ENCODE measurements at places on chromosomes 12 and 14.

DNA sequence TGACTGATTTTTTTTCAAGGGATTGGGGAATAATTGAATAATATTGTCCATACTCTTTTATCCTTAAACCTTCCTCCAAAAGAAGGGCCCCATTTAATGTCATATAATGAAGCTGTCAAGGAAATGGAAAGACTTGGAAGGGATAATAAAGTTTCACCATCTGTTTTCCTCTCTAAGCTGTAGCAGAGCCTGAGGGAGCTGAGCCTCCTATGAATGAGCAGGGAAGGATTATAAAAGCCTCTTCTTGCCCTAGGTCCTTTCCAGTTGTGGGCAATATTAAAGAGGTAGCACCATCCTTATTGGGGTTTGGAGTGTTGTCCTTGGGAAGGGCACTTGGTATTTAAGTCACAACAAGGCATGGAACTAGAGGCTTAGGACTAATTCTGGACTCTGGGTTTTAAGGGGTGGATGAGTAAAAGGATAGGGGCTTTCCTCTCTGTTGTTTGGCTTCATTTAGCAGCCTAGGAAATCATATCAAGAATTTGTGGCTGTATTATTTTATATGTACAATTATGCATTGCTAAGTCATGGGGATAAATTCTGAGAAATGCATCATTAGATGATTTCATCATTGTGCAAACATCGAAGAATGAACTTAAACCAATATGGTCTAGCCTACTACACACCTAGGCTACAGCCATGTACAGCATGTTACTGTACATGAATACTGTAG lies 408.5 kb upstream of the DCN start:
- no peak for DNase-seq

DNA sequence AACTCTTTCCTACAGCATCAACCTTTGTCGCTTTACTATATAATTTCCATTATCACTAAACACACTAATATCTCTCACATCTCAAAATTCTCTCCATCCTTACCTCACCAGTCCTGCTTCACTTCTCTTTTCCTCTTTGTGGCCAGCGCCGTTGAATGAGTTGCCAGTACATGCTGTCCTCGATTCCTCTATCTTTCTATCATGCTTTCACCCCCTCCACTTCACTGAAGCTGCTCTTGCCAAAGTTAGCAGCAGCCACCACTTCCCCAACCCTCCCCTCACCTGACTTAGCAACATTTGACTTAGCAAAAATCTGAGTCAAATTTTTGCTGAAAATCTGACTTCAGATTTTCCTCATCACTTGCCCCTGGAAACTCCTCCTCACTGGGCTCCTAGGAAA lies 210.4 kb downstream of the ANO6 start:
- no peak for DNase-seq

GRCh38 chr14:31419179-31419966 lies 977 bp downstream of the HEATR5A start:
- DNase-seq = no peak

- DNase-seq = no peak
These were observed 52.4 kb upstream of the FICD start for GRCh38 chr12:108462686-108463085.

GRCh38 chr14:31387091-31387490 lies 33.3 kb downstream of the HEATR5A start:
- no peak for DNase-seq

DNA sequence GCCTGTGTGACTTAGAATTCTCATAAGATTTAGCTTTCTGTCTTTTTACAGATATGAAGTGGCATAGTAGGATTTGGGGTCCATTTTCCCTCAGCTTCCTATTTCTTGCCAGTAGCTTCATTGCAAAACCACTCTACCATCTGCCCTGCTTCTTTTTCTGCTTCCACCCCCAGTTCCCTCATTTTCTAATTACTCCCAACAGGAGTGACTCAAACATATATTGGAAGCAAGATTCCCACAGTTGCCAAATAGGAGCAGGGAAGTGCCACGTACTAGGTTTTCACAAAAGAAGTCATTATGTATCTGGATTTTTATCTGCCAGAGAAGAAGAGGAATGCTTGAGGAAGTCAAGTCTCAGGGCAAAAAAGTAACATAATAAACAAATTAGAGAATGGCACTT lies 64.1 kb downstream of the ANO4 start:
- no peak for DNase-seq

DNA sequence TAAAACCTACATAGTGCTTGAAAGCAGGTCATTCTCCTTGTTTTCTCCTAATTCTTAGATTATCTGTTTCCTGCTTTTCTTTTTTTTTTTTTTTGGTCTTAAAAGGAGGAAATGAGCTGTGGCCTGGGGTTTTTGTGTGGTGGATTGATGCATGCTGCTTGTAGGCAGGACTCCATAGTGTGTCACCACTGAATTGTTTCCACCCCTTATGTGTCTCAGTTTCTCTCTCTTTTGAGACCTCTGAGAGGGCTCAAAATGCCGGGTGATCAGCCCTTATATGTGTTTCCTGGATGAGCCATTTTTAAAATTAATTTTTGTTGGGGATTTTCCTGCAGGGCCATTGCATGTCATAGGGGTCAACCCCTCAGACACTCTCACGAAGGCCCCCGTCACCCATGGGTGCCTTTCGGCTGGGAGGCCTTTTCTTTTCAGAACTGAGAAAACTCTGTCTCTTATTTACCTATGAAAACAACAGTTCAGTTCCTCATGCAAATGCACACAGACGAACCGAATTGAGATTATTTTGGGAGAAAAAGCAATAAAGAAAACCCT lies 32.0 kb upstream of the LRRK2 start:
- no peak for DNase-seq

DNA sequence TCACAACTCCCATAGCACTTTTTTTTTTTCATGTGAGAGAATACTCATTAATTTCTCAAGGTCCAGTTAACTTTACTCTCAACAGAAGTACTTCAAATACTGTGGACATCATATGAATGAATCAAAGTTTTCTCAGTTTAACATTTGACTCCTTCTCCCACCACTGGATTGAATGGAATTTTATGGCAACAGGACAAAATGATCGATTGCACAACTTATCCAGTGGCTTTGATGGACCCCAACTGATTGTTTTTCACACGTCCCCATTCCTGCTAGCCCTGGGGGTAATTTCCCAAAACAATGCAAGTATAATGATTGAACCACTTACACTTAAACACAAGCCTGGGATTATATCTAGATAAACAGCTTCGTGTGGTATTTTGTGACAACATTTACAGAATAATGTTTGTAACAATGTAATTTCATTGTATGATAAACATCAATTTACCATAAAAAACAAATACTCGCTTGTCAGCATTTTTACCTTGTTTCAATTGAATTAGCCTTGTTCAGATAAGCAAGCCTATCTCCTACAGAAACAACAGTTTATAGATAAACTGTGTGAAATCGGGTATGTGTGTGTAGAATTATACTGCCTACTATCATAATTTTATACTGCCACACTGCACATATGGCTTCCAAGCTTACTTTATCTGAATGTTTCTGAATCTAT lies 60.9 kb downstream of the SOX5 start:
- DNase-seq = no peak

- DNase-seq = no peak
These were observed 525 bp downstream of the ATP5F1B start for GRCh38 chr12:56645201-56645716.

DNA sequence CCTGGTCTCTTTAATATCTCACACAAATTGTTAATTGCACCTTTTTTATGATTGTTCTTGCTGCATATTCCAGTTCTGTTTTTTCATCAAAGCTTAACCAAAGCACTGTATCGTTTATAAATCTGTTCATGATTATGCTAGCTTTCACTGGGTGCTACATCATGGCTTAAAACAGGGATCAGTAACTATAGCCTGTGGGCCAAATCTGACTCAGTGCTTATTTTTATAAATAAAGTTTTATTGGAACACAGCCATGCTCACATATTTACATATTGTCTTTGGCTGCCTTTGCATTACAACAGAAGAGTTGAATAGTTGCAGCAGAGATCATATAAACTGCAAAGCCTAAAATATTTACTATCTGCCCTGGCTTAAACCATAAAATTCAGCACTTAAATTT lies 183.4 kb upstream of the NRXN3 start:
- DNase-seq = no peak

DNA sequence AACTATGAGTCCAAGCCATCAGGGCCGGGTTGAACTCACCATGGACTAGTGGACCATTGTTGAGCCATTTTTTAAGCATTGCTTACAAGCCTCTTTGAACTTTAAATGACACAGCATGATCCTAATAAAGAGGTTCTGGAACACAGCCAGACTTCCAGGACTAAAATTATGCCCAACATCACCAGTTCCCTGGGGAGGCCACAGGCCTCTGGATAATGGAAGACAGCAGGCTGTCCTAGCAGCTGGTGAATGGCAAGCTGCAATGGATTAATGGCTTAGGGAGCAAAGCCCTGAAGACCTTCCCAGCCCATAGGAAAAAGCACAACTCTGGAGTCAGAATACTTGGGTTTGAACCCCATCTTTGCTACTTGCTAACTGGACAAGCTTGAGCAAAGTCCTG lies 71.3 kb downstream of the FLRT2 start:
- DNase-seq = no peak

DNA sequence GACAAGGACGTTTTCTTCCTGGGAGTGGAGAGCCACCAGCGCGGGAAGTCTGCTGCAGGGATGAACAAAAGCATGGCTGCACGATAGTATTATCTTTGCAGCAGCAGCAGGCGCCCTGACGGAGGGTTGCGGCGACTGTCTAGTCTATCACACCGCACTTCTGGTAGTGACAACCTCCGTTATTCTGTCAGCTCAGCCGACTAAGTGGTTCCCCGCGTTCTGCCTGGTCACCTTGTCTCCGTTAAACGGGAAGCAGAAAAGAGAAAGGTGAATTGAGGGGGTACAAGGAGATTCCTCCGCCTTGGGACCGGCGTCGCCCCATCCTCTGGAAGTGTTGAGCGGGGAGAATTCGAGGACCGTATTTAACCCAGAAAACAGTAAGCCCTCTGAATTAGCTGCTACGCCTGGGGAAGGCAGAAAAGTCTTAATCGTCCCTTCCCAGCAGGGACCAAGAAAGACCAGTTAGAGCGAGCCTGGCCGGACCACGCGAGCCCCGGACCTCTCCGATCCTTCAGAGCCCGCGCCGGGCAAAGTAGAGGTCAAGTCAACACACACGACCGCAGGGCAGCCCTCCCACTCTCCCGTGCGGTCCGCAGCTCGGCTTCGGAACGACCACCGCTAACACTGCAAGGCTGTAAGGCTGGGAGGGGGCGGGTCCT lies 536 bp upstream of the DAAM1 start:
- peak; percentile 7 for DNase-seq

- no peak for DNase-seq
These were observed 79.5 kb downstream of the DAAM1 start for GRCh38 chr14:59268011-59268410.

GRCh38 chr12:117098361-117099217 lies 627 bp downstream of the TESC start:
- DNase-seq = peak; percentile 14

- no peak for DNase-seq
These were observed 80.2 kb downstream of the PELI2 start for GRCh38 chr14:56198438-56198837.

- no peak for DNase-seq
These were observed 52.5 kb downstream of the C12orf75 start for GRCh38 chr12:105382771-105383622.

DNA sequence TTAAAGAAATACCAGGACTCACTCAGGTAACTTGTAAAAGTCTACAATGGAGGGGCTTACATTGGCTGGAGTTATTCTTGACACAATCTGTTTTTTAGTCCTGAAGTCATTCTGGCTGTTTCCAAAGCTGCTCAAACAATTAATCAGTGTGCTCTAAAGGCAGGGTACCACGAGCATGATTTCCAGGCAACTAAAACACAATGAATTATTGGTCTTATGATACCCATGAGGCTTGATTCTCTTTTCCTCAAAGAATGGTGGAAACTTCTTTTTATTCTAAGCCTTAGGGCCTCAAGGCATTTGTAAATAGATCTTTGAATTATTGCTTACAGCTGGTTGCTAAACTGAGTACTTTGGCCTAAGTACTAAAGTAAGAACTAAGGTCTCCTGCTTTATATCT lies 199.8 kb upstream of the PDZRN4 start:
- DNase-seq = no peak

GRCh38 chr12:130375296-130376287 lies 37.9 kb downstream of the PIWIL1 start:
- no peak for DNase-seq

GRCh38 chr12:46267825-46268582 lies 839 bp downstream of the SLC38A1 start:
- DNase-seq = peak; percentile 38

DNA sequence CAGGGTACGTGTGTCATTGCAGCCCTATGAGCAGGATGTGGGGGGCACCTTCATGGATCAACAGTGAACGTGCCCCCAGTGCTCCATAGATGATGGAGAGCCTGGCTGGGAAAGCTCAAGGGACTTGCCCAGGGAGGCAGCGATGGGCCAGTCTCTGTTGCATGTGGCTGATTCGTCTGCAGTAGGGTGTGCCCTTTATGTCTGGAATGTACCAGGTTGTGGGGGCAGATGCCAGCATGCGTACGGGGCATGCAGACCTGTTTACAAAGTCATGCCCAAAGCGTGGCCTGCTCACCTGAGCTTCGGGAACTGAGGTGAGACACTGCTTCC lies 72.3 kb downstream of the TESC start:
- DNase-seq = no peak

DNA sequence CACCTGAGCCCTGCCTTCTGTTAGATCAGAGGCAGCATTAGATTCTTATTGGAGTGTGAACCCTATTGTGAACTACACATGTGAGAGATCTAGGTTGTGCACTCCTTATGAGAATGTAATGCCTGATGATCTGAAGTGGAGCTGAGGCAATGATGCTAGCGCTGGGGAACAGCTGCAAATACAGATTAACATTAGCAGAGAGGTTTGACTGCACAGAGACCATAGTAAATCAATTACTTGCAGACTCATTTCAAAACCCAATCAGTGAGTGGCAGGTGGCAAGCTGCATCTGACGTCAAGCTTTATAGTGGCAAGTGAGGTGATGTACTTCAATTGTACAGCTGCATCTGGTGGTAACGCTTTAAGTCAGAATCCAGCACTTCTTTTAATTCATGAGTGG lies 141.6 kb downstream of the GPHN start:
- DNase-seq = no peak

DNA sequence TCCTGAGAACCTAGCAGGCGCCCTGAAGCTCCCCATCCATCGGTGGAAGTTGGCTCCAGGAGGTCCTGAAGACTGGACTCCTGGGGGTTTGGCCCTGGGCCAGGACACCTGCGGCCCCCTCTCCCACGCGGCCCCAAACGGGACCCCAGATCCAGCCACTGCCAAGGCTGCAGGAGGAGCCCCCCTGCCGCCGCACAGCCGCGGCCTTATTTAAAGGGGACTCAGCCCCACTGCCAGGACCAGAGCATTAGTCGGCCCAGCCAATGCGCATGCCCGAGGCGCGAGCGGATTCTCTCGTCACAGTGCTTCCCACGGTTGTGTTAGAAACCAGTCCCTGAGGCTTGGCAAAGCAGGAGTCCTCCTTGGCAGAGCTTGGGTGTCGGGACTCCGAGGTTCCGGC lies 775.2 kb upstream of the ALG10B start:
- DNase-seq = no peak

DNA sequence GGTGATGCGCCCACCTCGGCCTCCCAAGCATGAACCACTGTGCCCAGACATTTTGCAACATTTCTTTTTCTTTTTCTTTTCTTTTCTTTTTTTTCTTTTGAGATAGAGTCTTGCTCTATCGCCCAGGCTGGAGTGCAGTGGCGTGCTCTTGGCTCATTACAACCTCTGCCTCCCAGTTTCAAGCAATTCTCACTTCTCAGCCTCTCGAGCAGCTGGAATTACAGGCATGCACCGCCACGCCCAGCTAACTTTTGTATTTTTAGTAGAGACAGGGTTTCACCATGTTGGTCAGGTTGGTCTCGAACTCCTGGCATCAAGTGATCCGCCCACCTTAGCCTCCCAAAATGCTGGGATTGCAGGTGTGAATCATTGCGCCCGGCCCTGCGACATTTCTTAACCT lies 7.6 kb upstream of the CDC42BPB start:
- no peak for DNase-seq
